Osteocyte (in vitro differentiated cells): ENCODE measurements at places on chromosomes 13 and 19. TPM values are rescaled to one million over a fixed set of nuclear protein-coding genes. Genes with fewer than 3 reads are reported as not detected.

DNA sequence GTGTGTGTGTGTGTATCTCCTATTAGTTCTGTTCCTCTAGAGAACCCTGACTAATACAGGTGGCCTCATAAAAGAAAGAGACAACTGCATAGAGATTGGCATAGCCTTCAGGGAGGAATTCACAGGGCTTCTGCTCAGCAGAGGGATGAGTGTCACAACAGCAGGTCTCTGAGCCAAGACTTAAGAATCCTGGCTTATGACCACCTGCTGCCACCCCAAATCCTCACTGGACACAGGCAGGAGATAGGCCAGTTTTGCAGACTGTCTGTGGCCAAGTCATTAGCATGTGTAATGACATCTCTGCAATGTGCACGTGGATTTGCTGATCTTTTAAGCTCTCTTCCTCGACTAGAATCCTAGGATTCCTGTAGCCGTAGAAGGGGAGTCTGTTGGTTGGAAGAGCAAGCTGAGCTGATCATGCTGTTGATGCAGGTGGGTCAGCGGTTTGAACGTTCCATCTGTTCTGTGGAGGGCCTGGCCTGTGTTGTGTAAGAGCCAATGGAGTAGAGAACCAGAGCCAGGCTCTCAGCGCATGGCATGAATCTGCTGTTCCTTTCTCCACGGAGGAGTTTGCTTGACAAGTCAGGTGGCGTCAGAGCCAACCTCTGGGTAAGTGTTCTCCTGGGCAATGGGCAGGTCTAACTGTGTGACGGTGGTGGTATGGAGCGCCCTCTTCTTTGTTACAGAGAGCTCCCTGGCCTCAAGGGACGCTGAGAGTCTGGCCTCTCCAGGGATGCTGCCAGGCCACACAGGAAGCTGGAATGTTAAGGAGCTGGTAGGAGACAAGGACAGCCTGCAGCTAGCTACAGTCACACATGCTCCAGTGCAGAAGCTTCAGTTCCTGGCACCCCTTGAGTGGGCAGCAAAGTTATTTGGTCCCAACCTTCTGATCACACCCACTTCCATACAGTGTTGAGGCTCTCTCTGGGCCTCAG lies 503.1 kb downstream of the FOXO1 start:
- H3K27me3 ChIP-seq = peaks cover 6% of the 10 kb centered on the region
- H3K4me1 ChIP-seq = peaks cover 21% of the 10 kb centered on the region
- H3K27ac ChIP-seq = no peak overlapping the region

DNA sequence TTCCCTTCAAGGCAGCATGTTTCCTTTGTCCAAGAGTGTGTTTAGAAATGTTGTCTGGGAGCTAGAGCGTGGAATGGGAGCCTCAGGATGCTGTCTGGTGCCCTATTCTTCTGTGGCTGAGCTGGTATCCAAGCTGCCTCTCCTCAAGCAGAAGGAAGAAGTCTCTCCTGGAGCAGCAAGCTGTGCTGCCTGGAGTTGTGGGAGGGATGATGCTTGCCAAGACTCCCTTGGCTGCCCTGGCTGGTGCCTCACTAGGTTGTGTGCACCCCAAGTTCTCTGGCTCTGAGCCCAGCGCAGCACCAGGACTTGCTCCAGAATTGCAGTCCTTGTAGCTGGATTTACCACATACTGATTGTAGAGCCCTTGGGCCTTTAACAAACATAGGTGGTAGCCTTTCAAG lies 4.7 kb upstream of the CYP4F3 start:
- H3K4me3 ChIP-seq = no peak overlapping the region
- DNase-seq = no peak
- H3K27ac ChIP-seq = no peak overlapping the region
- H3K4me1 ChIP-seq = no peaks in the 10 kb centered on the region

DNA sequence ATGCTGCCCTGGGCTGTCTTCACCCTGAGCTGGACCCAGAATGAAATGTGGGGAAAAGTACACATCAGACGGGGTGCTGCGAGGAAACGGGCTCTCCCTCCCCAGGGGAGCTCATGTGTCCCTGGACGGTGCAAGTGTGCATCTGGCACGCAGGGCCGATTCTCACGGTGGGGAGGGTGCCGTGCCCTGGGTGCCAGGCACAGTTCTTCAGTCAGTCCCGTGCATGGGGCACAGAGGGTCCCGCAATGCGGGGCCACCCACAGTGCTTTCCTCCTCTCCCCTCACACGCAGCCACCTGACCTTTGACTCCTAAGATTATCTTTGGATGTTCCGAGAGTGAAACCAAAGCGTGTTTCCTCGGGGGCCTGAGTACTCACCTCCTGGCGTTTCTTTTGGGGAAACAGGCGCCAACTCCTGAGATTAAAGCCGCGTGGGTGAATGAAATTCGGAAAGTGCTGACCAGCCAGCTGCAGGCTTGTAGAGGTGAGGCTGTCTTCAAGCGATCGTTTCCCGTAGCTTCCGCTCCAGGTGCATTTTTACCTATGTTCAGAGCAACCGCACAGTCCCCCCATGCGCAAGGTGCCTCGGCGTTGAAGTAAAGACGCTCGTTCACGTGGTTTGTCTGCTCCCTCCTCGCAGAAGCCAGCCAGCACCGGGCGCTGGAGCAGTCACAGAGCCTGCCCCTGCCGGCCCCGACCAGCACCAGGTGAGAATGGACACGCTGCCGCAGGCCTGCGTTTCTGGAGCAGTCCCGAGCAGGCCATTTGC lies 17.5 kb upstream of the F7 start:
- no peak for DNase-seq
- H3K4me1 ChIP-seq = no peaks in the 10 kb centered on the region
- peaks cover 7% of the 10 kb centered on the region for H3K27me3 ChIP-seq
- H3K4me3 ChIP-seq = no peak overlapping the region
- H3K27ac ChIP-seq = no peak overlapping the region

GRCh38 chr13:36774931-36775330 lies 44.1 kb upstream of the RFXAP start:
- H3K27me3 ChIP-seq = peaks cover 16% of the 10 kb centered on the region
- peaks cover 9% of the 10 kb centered on the region for H3K4me1 ChIP-seq
- H3K36me3 ChIP-seq = no peaks in the 10 kb centered on the region
- DNase-seq = no peak
- H3K27ac ChIP-seq = no peak overlapping the region

DNA sequence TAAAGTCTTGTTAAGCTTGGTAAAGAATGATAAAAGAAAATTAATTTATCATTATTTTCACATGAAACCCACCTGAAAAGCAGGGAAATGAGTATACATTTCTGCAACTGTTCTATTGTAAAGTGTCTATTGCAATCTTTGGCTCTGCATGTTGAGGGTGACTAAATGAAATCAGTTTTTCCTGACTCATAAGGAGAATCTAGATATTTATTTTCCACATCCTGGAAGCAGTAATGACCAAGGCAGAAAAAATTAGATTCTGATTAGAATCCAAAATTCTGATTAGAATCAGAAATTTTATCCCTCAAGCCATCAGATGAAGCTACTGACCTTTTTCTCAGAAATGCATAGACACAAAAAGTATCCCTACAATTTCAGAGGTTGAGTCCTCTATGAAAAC lies 178.4 kb downstream of the MYO16 start:
- H3K36me3 ChIP-seq = no peaks in the 10 kb centered on the region
- H3K27me3 ChIP-seq = no peaks in the 10 kb centered on the region
- H3K27ac ChIP-seq = no peak overlapping the region
- DNase-seq = no peak
- no peak overlapping the region for H3K4me3 ChIP-seq
- H3K4me1 ChIP-seq = no peaks in the 10 kb centered on the region

- no peaks in the 10 kb centered on the region for H3K36me3 ChIP-seq
- no peak overlapping the region for H3K27ac ChIP-seq
- H3K4me1 ChIP-seq = peaks cover 8% of the 10 kb centered on the region
- no peak for DNase-seq
- no peaks in the 10 kb centered on the region for H3K27me3 ChIP-seq
These were observed 57.1 kb downstream of the IER2 start for GRCh38 chr19:13207237-13207845.

The PSENEN gene
- 71.4 and 72.6 TPM in 2 replicates for total RNA-seq

The NPAS1 gene
- total RNA-seq = 0.71 and 0.99 TPM in 2 replicates

GRCh38 chr19:36265064-36265463 lies 50.2 kb downstream of the ZNF146 start:
- H3K4me1 ChIP-seq = no peaks in the 10 kb centered on the region
- H3K36me3 ChIP-seq = no peaks in the 10 kb centered on the region
- H3K4me3 ChIP-seq = no peak overlapping the region
- H3K27ac ChIP-seq = no peak overlapping the region
- H3K27me3 ChIP-seq = no peaks in the 10 kb centered on the region
- no peak for DNase-seq

DNA sequence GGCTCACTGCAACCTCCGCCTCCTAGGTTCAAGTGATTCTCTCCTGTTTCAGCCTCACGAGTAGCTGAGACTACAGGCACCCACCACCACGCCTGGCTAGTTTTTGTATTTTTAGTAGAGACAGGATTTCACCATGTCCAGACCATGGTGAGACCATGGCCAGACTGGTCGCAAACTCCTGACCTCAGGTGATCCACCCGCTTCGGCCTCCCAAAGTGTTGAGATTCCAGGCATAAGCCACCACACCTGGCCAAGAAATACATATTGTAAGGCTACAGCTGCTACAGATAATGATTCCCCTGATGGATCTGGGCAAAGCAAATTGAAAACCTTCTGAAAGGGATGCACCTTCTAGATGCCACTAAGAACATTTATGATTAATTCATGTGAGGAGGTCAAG lies 17.8 kb downstream of the PLPP2 start:
- DNase-seq = peak; percentile 53
- no peak overlapping the region for H3K4me3 ChIP-seq

The ZNF835 gene
- not detected in 2 replicates for total RNA-seq

GRCh38 chr19:40659566-40659965 lies 30.9 kb downstream of the NUMBL start:
- no peaks in the 10 kb centered on the region for H3K36me3 ChIP-seq
- no peak overlapping the region for H3K27ac ChIP-seq
- peaks cover 14% of the 10 kb centered on the region for H3K4me1 ChIP-seq
- peaks cover 3% of the 10 kb centered on the region for H3K27me3 ChIP-seq
- H3K4me3 ChIP-seq = no peak overlapping the region

The ATP4B gene
- total RNA-seq = not detected in 2 replicates

DNA sequence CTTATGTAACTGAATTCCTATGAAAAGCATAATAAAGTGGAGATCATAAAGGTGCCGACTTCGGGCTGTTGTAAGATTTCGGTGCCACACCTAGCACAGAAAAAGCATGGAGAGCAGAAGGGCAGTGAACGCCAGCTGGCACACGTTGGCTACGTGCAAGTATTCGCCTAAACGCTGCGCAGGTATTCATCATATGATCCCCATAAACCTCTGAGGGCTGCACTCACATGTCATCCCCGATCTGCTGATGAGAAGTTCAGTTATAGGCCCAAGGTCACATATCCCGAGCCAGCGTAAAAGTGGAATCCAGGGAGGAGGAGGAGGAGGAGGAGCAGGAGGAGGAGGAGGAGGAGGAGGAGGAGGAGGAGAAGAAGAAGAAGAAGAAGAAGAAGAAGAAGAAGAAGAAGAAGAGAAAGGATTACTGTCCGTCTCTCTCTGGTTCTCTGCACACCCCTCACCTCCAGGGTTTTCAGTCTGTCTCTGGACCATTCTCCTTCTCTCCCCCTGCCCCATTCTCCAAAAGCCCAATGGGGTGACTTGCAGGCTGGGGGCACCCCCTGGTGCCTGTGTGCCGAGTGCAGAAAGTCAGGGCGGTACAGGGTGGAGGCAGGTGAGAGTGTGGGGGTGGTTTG lies 18.6 kb upstream of the CYP2S1 start:
- no peak overlapping the region for H3K27ac ChIP-seq
- H3K27me3 ChIP-seq = peaks cover 6% of the 10 kb centered on the region
- no peak overlapping the region for H3K4me3 ChIP-seq
- peaks cover 9% of the 10 kb centered on the region for H3K4me1 ChIP-seq

DNA sequence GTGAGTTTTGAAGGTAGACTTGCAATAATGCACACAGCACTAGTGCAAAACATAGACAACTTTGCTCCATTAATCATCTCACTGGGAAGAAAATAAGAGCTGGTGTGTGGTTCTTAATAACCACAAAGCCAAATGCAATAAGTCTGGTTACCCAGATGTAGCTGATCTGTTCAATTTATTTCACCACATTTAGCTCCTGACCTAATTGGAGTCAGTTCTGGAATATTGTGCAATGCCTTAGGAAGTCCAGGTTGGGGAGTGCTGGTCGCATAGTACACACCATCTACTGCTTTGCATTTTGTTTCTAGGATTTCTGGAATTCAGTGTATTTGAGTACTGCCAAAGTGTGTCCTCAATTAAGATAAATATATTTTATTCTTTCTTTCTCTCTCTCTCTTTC lies 483.3 kb upstream of the SPRY2 start:
- DNase-seq = no peak
- H3K27ac ChIP-seq = no peak overlapping the region
- H3K36me3 ChIP-seq = peaks cover 8% of the 10 kb centered on the region
- no peak overlapping the region for H3K4me3 ChIP-seq
- no peaks in the 10 kb centered on the region for H3K27me3 ChIP-seq

- H3K27me3 ChIP-seq = no peaks in the 10 kb centered on the region
- no peak overlapping the region for H3K4me3 ChIP-seq
- peaks cover 12% of the 10 kb centered on the region for H3K4me1 ChIP-seq
- peaks cover 4% of the 10 kb centered on the region for H3K36me3 ChIP-seq
These were observed 16.8 kb upstream of the ELAVL1 start for GRCh38 chr19:8022275-8022674.

The BEST2 gene
- total RNA-seq = not detected in 2 replicates

DNA sequence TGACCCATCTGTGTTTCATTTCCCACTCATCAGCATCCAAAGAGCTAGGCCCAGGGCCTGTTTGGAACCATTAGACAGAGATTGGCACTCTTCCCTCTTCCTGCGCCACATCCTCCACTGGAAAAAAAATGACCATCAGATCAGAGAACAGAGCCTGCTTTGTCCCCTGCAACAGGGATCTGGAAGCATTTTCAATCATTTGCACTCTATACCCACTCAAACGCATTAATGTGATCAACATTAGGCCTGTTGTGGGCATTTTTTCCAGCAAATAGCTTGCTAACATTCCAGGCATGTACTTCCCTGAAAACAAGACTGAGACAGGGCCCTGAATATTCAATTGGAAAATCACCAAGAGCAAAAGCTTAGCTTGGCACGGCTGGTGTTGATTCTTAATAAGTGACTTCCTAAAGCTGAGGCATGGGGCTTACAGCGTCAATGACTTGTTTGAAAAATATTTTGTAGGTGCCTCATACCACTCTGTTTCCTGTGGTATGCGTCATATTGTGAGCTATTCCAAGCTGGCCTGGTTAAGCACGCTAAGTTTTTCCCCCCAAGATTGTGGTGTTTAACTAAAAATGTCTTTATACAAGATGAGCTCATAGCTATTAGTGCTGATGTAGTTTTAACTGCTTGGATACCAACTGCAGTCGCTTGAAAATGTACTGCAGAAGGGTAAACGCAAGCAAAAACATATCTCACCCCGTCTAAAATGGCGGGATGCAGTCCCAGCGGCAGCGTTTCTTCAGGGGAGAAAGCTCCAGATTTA lies 404.4 kb downstream of the SPRY2 start:
- peak; percentile 83 for DNase-seq
- no peaks in the 10 kb centered on the region for H3K36me3 ChIP-seq
- H3K27me3 ChIP-seq = no peaks in the 10 kb centered on the region
- H3K4me1 ChIP-seq = peaks cover 51% of the 10 kb centered on the region
- peak overlapping the region; percentile 99 for H3K27ac ChIP-seq

The ADPRHL1 gene
- total RNA-seq = 2.6 and 2.9 TPM in 2 replicates

- H3K27me3 ChIP-seq = peaks cover 2% of the 10 kb centered on the region
- H3K4me1 ChIP-seq = peaks cover 2% of the 10 kb centered on the region
- H3K36me3 ChIP-seq = no peaks in the 10 kb centered on the region
These were observed 41.1 kb downstream of the CEACAM1 start for GRCh38 chr19:42487032-42487797.

- H3K4me3 ChIP-seq = no peak overlapping the region
- peaks cover 16% of the 10 kb centered on the region for H3K4me1 ChIP-seq
- no peaks in the 10 kb centered on the region for H3K27me3 ChIP-seq
These were observed 342.6 kb upstream of the KLF12 start for GRCh38 chr13:74476788-74477187.
